Lower lobe of right lung (tissue), 2 donors: ENCODE measurements at places on chromosomes 12 and 14.

DNA sequence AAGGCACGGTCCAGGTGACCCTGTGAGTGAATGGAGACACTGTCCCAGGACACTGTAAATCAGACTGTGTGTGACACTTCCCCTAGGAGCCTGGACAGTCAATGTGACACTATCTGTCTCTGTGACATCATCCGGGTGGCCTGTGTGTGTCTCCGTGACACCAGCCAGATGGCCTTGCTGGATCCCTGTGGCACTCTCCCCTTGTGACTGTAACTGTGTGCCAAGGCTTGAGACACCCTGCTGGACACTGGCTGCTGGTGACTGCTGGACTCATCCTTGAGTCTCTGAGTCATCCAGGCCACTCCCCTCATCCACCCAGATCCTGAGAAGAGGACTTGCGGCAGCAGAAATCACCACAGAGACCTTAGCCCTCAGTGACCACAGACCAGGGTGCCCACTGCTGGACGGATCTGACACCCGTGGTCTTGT, 51.6 kb downstream of the MVK start:
- DNase-seq, result no peak

GRCh38 chr12:130438243-130438620, 100.5 kb downstream of the PIWIL1 start:
- peak; percentile 28 for DNase-seq

DNA sequence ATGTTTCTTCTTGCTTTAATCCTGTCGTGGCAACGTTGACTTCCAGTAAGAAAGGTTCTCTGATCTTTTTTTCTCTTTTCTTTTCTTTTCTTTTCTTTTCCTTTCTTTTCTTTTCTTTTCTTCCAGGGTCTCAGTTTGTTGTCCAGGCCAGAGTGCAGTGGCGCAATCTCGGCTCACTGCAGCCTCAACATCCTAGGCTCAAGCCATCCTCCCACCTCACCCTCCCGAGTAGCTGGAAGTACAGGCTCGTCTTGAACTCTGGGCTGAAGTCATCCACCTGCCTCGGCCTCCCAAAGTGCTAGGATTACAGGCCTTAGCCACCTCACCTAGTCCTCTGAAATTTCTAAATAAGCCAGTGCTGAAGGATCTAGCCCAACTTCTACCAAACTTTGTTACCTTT, 1.3 kb upstream of the MAP3K9 start:
- DNase-seq, result no peak

- DNase-seq, result no peak
These were observed 107.0 kb downstream of the ETV6 start for GRCh38 chr12:11756523-11756922.

- DNase-seq, result no peak
These were observed 15.1 kb downstream of the NUAK1 start for GRCh38 chr12:106123551-106124081.

GRCh38 chr12:132079200-132079599, 64.9 kb downstream of the DDX51 start:
- no peak for DNase-seq

- no peak for DNase-seq
These were observed 425.3 kb downstream of the ZFP36L1 start for GRCh38 chr14:68367536-68367935.

GRCh38 chr12:130602251-130602650, 113.8 kb downstream of the RIMBP2 start:
- no peak for DNase-seq

GRCh38 chr12:14322403-14322802, 43.1 kb upstream of the ATF7IP start:
- no peak for DNase-seq

DNA sequence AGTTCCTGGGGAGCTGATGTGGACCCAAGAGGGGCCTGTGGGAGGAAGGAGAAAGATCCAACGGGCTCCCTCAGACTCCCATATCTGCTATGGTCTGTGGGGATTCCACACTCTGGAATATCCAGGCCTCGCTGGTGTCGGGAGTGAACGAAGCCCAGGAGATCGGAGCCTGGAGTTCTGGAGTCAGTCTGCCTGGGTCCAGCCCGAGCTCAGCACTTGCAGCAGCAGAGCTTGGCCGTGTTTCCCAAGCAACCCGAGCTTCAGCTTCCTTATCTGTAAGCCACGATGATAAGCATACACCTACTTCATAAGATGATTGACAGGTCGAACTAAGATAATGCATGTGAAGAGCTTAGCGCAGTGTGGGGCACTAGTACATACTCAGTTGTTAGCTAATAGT, 10.1 kb downstream of the LTBP2 start:
- DNase-seq, result no peak

DNA sequence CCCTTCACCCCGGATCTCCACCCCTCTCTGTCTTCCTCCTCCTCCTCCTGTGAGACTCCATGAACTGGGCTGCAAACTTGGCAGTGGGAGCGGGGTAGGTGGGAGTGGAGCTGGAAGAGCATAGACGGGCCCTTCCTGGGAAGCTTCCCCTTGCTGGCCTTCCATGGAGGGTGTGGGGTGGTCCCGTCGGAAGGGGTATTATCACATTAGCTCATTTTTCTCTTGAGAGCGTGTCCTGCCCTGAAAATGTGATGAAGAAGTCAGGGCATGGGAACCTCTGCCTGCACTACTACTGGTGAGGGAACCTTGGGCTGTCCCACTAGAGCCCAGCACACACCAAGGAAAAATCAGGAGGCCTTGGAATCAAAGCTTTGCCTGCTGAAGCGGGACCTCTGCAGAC, 66.5 kb downstream of the CACNA1C start:
- DNase-seq, result no peak

- DNase-seq, result no peak
These were observed 341.4 kb downstream of the ADAMTS20 start for GRCh38 chr12:43210485-43211192.

- no peak for DNase-seq
These were observed 48.3 kb downstream of the STXBP6 start for GRCh38 chr14:25001601-25002000.

- no peak for DNase-seq
These were observed 35.2 kb upstream of the PCNX1 start for GRCh38 chr14:70871863-70872677.

DNA sequence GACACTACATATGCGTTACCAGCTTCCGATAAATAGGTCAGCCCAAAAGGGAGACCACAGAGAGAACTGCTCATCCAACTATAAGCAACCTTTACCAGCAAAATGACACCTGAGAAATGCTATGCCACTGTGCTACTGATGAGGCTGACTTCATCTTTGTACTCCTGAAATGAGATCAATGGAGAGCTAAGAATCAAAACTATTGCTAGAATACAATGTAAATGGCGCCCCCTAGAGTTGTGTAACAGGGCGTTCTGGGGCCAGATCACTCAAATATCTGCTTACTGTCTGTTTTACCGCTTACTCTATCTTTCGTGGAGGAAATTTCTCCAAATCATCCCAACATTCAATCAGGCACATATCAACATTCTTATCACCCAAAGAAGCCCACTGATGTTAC, 4.6 kb downstream of the ZNF384 start:
- no peak for DNase-seq

DNA sequence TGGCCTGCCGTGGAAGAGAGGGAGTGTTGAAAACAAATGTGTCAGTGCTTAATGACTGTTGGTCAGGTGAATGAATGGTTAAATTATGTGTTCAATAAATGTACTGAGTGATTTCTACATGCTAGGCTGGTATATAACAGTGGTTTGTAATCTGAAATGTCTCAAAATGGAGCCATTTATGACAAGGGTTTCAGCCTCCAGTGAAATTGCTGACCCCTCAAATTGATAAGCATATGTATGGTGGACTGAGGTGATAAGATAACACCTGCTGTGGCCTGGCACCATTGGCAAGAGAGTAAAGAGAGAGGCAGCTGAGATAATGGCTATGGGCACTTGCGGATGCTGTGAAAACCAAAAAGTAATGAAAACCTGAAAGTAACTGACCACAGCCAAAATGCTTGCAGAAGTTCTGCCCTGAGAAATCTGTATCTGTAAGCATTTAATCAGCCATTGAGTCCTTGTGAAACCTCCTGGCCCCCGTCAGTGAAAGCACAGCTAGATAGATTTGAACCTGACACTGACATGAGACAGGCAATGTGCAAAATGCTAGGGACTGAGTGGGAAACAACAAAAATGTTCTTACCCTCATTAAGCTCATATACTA, 1.4 kb upstream of the BCAT1 start:
- DNase-seq, result no peak

DNA sequence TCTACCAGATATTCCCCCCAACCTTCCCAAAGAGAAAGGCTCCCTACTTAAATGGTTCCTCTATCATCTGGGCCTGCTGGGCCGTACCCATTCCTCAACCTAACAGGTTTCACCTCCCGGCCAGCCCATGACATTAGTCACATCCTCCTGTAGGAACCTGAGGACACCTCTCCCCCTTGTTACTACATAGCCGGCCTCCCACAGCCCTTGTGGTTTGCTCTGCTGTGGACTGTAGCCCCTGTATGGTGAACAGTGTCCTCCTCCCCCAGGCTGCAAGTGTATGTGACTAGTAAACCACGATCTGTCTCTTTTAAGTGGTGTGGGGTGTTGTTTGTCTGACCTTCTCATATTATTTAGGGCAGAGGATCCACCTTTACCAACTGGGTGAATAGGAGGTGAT, 371.7 kb downstream of the RGS6 start:
- no peak for DNase-seq

GRCh38 chr14:75711796-75712211, 50.8 kb downstream of the TTLL5 start:
- peak; percentile 64 for DNase-seq

- no peak for DNase-seq
These were observed 218.2 kb downstream of the PRKD1 start for GRCh38 chr14:29709490-29709889.

GRCh38 chr14:55126932-55127459, 2.1 kb upstream of the LGALS3 start:
- no peak for DNase-seq

- DNase-seq, result no peak
These were observed 283.3 kb downstream of the ATP23 start for GRCh38 chr12:58224536-58225105.

GRCh38 chr14:37114002-37114401, 58.4 kb downstream of the SLC25A21 start:
- no peak for DNase-seq

DNA sequence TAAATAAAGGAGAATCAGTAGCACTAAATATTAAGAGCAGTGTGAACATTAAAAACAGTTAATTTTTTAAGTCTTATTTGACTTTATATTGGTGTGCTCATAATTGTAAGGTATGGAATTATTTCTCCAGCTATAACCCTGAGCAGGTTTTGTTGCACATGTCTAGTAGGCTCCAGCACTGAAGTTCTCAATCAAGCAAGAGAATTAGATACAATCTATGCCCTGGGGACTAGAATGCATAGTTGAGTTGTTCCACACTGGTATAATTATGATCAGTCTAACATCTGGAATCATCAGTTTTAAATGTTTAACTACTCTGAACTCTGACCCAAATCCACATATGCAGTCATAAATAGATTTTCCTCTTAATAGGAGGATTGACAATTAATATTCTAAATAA, 257.8 kb upstream of the ARHGAP5 start:
- DNase-seq, result no peak

DNA sequence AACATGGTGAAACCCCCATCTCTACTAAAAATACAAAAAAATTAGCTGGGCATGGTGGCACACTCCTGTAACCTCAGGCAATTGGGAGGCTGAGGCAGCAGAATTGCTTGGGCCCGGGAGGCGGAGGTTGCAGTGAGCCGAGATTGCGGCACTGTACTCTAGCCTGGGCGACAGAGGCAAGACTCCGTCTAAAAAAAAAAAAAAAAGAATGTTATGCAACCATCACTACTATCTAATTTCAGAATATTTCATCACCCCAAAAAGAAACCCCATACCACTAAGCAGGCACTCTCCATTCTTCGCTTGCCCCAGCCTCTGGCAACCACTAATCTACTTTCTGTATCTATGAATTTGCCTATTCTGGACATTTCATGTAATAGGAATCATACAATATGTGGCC, 68.8 kb upstream of the AMN start:
- DNase-seq, result no peak

DNA sequence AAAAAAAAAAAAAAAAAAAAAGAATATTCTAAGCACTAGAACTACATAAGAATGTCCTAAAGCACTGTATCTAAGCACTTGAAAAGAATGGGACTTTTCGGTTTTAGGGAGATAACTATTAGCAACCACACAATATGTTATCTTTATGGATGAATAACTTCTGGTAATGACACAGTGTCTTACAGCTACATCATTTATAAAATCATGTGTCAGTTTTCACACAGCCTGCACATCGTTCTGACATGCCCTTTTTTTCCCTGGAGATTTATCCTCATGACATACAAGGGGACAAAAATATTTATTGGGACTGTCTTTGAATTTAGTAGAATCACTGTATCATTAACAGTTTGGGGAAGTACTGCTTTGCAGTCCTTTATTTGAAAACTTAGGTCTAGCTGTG, 17.3 kb downstream of the TMEM19 start:
- no peak for DNase-seq

GRCh38 chr12:50314636-50315312, 31.5 kb upstream of the LIMA1 start:
- no peak for DNase-seq

DNA sequence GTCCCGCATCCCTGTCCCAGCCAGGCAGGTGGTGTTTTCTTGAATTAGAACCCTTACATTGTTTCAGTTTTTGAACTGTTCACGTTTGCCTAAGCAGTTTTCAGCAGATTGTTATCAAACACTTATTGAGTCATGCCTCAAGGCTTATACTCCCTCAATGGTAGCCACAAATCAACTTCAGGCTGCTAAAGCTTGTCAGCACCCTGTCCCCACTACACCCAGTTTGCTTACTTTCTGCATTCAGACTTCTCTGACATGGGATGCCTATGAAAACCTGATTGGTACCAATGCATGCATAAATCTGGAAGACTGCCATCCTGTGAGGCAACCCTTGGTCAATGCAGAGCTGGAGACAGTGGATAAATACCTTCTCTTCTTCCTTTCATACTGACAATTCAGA, 225.4 kb downstream of the BTG1 start:
- no peak for DNase-seq

DNA sequence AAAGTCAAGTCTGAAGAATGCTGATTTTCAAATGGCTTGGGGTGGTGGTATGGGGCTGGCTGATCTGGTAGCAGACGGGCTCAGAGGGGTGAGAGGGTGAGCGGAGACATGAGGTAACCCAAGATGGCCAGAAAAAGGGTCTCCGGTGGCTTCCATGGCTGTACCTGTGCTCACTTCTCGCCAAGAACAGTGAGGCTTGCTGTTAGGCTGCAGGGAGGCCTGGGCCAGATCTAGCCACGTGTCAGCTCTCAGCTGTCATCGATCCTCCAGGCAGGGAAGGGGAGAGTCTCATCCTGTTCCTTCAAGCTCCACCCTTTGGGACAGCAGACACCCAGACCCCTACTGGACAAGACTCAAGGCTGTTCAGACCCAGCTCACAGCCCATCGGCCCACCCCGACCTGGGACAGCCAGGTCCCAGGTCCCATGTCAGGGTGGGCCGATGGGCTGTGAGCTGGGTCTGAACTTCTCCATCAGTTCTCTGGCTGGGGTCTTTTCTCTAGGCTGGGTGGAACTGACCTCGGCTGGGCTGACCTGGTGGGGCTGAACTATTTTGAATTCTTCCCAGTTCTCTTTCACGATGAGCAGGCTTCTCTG, 9.0 kb downstream of the LRTM2 start:
- peak; percentile 40 for DNase-seq

- no peak for DNase-seq
These were observed 16.1 kb downstream of the ACADS start for GRCh38 chr12:120741476-120742421.
